ENCODE measurements at places on chromosomes 4 and X.

- DNase-seq = no peak
Measured at GRCh38 chr4:38800961-38801450, 3.6 kb downstream of the TLR1 start.

GRCh38 chrX:20333672-20334071, 67.0 kb upstream of the RPS6KA3 start:
- DNase-seq = no peak

DNA sequence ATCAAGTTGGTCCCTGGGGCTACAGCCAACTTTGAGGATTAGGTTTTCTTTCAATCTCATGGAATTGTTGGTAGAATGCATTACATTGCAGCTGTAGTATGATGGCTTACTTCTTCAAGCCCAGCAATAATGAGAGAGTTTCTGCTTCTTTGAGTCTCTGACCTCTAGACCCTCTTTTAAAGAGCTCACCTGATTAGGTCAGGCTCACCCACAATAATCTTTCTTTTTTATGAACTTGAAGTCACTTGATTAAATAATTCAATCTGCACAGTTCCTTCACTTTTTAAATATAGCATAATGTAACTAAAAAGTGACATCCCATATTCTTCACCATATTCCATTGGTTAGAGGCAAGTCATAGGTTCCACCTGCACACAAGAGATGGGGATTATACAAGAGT, 547.5 kb upstream of the CT83 start:
- no peak for DNase-seq

- DNase-seq = peak; percentile 23
Measured at GRCh38 chr4:150217192-150217591, 138.9 kb downstream of the DCLK2 start.

DNA sequence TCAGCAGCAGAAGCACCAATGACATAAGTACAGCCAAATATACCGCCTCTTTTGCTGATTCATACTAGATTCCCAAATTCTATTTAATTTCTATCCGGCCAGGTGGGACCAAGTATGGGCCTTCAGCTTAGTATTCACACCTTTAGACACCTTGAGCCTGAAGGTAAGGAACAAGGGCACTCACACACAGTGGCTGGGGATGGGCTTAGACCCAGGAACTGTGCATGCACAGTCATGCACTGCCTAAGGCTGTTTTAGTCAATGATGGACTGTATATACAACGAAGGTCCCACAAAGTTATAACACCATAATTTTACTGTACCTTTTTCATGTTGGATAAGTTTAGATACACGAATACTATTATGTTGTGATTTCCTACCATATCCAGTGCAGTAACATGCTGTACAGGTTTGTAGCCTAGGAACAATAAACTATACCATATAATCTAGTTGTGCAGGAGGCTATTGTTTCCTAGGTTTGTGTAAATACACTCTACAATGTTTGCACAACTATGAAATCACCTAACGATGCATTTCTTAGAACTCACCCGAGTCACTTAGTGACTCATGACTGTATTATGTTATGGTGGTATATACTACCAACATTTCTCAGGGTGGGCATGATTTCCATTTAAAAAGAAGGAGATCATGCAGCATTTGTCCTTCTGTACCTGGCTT, 9.7 kb upstream of the CLNK start:
- DNase-seq = no peak

DNA sequence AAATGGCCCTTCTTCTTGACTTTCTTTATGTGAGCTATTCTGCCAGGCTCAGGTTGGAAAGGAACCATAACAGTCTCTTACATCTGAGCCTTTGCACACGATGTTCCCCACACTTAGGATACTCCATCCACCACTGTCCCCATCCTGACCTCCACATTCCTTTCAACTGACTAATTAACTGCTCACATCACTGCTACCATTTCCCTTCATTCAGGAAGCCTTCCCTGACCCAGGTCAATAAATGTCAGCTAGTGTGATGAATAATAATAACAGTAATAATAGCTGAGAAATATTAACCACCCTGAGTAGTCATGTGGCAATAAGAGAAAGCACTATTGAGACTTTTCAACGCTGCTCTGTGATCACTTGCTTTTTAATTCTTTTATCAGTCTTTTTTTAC, 291.7 kb downstream of the KCNIP4 start:
- no peak for DNase-seq

DNA sequence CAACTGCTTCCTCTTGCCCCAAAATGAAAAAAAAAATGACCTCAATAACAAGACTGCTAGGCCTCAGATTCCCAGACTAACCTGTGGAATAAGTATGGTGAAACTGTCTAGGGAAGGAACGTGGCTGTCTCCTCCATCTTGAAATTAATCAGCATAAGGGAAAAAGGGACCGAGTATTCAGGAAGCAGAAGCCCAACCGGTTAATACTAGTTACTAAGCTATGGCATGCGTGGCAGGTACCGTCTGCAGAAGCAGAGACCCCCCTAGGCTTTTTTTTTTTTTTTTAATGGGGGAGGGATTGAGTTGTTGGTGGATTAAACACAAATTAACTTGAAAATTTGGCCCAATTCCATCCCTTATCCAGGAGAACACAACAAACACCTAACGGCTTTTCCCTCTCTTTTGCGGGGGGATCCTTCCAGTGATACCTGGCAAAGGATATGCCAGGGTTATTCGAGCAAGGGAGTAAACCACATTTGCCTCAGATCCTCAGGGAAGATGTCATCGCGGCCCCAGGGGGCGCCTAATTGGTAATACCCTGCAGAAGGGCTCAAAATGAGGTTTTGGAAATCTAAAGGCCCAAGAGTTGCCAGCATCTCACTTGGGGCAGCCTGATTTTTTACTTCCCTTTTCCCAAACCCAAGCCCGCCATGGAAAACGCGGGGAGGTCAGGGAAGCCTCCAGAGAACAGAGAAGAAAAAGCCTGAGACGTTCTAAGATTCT, 893 bp downstream of the RLIM start:
- no peak for DNase-seq

DNA sequence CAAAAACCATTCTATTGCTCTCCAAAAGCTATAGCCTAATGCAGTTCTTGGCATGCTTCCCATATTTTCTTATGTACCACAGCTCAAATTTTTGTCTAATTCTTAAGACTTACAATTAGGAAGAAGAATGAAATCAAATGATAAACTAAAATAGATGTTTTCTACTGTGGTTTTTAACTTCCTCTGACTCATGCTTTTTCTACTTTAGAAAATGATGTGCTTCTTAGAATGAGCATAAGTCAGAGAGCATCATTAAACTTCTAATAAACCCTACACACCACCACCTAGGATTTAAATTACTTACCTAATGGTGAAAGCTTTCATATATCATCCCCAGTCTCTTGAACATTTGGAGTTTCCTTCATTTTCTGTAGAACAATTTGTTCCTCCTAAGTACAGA, 217.0 kb upstream of the NDST3 start:
- DNase-seq = no peak

DNA sequence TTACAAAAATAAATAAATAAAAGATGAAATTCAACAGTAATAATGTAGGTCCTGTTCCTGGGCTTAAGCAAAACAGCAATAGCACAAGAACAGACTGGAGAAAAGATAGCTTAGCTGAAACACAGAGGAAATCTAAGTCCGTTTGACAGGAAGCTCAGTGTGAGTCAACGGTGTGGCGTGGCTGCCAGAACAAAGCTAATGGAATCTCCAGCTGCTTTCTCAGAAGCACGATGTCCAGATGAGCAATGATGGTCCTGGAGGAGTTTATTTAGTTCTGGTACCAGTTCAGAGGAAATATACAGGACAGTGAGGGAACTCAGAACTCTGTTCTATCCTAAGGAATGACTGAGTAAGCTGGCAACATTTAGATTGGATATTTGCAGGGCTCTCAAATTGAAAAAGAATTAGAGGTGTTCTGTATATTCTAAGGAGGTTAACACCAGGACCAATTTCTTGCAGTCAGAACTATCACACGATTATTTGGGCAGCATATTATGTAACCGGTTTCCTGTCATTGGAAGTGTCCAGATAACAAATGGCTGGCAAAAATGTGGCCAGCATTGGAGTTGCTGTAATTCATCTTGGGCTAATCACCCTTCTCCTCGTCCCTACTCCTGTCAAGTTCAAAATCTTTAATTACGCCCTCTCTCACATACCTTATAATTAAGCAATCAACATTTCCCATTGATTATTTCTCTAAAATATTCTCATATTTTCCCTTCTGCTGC, 12.7 kb downstream of the GAB3 start:
- DNase-seq = no peak

DNA sequence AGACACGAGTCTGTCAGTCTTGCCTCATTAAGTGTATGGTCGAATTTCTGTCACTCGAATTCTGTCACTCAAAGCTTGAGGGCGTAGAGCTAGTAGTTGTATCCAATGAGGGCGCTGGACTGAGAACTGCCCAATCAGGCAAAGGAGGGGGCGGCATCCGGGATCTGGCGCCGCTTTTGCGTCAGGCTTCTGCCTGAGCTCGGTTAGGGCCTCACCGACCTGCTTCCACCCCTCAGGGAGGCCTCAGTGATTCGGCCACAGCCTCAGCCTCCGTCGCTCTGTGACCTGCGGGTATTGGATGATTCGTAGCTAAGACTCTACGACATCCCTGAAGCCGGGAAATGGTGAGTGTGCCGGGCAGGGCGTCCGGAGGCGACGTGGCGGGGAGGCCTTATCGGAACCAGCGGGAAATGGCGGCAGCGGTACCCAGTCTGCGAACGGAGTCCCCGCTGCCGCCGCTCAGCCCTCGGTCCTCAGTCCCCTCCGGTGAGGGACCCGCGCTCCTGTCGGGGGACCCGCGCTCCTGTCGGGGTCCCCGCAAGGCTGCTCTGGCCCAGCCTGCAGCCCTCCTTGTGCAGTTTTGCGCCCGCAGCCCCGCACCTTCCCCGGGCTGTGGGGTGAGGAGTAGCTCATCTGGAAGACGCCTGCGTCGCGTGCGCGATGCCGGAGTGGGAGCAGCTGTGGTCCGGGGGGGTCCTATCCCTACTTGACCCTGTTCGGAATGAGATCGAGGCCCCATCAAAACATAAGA, 88.3 kb downstream of the ZNF718 start:
- peak; percentile 75 for DNase-seq

- DNase-seq = no peak
Measured at GRCh38 chr4:120703908-120704307, 218.6 kb downstream of the PRDM5 start.

GRCh38 chrX:134741746-134742145, 83.5 kb upstream of the PLAC1 start:
- DNase-seq = no peak

GRCh38 chr4:180203349-180203748, 2039.9 kb upstream of the TENM3 start:
- no peak for DNase-seq

- DNase-seq = no peak
Measured at GRCh38 chr4:119729835-119730670, 101.4 kb upstream of the PDE5A start.

- DNase-seq = no peak
Measured at GRCh38 chr4:175986-176385, 51.7 kb downstream of the ZNF718 start.

GRCh38 chrX:155891446-155892210, 10.5 kb downstream of the VAMP7 start:
- DNase-seq = no peak

DNA sequence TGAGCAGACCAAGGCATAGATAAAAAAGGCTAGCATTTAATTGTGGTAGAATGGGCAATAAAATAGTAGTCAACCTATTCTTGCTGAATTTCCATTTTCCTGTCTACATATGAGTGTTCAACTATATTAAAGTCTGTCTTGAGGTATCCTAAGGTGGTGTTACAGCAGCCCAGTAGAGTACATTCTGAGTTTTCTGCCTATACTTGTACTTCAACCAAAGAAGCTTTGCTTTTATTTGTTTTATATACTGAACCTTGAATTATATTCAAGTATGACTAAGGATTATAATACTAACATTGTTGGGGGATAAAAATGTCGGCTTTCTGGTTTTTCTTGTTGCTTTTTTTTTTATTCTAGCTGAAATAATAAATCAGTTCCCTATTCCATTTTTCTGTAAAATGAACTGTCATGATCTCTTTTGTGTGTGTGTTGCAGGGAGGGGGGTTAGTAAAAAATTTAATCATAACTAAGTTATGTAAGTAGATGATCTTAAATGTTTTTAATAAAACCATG, 106.7 kb downstream of the PDLIM5 start:
- no peak for DNase-seq

- no peak for DNase-seq
Measured at GRCh38 chr4:101256222-101256621, 91.1 kb downstream of the PPP3CA start.

DNA sequence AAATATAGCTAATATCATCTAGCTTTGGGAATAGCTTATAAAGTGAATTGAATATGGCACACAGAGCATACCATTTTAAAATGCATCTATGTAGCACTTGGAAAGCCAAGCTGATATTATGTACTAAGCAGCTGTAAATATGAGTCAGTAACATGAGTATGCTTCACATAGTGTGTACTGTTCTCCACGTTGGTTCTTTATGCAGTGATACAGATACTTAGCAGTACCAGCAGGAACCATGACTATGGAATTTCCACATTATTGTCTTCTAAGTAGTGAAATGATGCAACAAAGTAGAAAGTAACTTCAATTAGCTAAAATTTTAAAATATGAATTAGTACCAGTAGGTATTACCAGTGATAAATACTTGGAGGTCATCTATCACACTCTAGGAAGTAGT, 320.1 kb downstream of the BMPR1B start:
- DNase-seq = no peak

DNA sequence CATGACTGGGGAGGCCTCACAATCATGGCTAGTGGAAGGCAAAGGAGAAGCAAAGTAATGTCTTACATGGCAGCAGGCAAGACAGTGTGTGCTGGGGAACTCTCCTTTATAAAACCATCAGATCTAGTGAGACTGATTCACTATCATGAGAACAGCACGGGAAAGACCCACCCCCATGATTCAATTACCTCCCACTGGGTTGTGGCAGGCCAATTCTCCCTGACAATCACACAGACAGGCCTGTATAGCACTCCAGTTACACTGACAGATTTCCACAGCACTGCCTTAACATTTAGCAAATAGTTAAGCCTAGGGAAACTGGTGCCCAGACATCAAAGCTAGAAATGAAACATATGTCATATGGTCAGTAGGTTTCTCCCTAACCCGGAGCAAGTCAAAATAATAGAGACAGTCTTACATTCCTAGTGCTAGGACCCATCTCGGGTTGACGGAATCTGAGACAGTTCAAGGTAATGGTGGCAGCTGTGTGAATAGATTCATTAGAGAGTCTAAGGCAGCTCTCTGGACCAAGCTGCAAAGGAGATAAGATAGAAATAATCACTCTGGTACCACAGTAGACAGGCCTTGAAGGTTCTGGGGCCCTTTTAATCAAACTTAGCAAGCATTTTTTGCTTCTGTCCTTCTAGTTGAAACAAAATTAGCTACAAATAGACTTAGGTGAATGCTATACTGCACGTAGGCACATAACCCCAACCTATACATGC, 9.4 kb upstream of the HERC5 start:
- DNase-seq = no peak

DNA sequence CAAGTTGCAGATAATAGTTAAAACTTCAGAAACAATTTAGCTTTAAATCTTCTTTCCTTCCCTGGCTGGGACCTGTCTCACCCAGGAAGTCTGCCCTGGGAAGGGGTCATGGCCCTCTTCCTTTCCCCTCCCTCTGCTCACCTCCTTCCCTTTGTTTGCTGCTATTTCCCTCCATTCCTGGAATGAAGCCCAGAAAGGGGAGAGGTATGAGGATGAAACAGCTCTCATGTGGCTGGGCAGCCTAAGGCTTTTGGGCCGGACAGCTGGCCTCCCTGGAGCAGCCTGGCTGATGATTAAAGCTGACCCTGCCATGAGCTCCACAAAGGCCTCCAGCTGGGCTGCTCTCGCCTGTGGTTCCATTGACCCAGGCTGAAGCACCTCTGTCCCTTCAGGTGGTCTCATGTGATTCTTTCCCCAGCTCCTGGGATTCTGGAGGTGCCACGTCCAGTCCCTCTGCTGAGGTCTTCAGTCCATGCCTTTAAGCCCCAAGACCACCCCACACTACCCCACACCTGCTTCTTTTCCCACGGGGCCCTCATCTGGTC, 202.1 kb downstream of the PTTG2 start:
- DNase-seq = peak; percentile 20
